Thymus (tissue), 14 donors: ENCODE measurements at places on chromosomes 13 and 19. TPM values are rescaled to one million over a fixed set of nuclear protein-coding genes. Genes with fewer than 3 reads are reported as not detected.

SDHAF1 gene
- polyA plus RNA-seq: 27.2 TPM

TBC1D4 gene
- polyA plus RNA-seq: 18.8 TPM

LYPD5 gene
- polyA plus RNA-seq: 3.2 TPM

ZNF497 gene
- 1.3 TPM for polyA plus RNA-seq

POSTN gene
- polyA plus RNA-seq: 22.2 TPM

SPRYD7 gene
- polyA plus RNA-seq: 15.1 TPM

LILRB1 gene
- 5.8 TPM for polyA plus RNA-seq

GJB6 gene
- polyA plus RNA-seq: 22.9 TPM

ZFP14 gene
- polyA plus RNA-seq: 4.0 TPM

ZNF562 gene
- polyA plus RNA-seq: 10.3 TPM

PTH2 gene
- not detected for polyA plus RNA-seq

DCT gene
- 0.73 TPM for polyA plus RNA-seq

FGF22 gene
- polyA plus RNA-seq: 0.25 TPM

FCAR gene
- 0.32 TPM for polyA plus RNA-seq

MAP2K2 gene
- polyA plus RNA-seq: 144 TPM

PTPRH gene
- polyA plus RNA-seq: 0.14 TPM

ICAM4 gene
- 3.8 TPM for polyA plus RNA-seq

ZNF626 gene
- 10.0 TPM for polyA plus RNA-seq

LGALS14 gene
- polyA plus RNA-seq: 2.0 TPM
